ENCODE measurements at places on chromosomes 2 and 18.

DNA sequence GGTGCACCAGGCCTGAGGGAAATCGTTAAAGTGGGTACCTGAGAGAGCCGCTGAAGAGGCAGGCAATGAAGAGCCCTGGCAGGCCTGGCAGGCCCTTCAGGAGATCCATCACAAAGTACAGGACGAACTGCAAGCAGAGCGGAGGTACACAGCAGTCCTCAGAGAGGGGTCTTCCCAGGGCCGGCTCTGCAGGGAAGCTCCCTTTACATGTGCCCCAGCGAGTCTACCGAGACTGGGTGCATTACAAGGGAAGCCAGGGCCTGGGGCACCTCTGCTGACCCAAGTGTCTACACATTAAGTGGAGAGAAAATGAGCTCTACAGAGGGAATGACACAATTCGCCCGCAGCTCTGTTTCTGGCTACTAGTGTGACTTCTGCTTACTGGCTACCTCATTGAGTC, 8.1 kb upstream of the ATRAID start:
- no peak for DNase-seq

GRCh38 chr2:173625315-173625714, 270.6 kb downstream of the CDCA7 start:
- no peak for DNase-seq

- DNase-seq = no peak
Measured at GRCh38 chr2:183227176-183227575, 102.9 kb downstream of the NUP35 start.

GRCh38 chr2:230946429-230947234, 21.6 kb upstream of the GPR55 start:
- no peak for DNase-seq

DNA sequence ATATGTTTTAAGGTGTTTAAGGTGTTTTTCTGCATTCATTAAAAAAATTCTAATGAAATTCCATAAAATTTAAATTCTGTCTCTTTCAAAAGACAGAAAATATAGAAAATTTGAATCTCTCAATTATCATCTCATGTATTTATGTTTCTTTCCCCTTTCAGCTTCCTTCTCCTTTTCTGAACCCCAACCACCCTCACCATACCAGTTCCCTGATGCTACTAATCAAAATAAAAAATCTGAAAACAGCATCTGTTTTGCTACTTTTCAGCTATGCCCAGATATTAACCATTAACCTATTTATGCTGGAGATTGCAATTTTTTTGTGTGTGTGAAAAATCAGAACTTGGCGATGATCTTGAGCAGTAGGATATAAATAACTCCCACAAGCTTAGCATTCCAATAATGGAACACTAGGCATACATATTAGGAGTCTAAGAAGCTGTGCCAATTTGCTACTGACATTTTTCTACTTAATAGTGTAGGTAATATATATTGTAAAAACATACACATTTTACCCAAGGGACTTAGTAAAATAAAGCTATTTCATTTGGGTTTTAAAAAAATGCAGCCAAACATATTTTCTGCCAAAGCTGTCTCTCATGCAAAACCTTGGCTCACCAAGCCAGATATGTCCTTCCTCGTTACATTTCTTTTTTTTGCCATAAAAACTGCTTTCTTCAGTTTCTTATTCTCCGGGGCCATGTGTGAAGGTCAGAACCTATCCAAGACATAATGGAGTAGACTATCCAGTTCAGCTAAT, 32.6 kb upstream of the AGPS start:
- no peak for DNase-seq

DNA sequence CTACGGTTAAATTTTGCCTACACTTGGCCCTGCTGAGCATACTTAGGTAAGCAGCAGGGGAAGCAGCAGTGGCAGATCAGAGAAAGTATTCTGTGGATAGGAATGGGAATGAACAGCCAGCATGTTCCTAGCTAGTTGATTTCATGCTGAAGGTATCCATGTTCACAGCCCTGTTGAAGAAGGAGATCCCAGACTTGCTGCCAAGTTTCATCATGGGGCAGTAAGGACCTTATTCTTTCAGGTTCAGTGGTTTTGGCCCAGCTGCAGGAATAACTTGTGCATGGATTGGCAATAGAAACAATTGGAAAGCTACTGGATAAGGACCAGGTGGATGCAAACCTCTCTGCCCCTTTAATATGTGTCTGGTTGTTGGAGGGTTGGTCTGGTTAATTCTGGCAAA, 98.2 kb upstream of the TMEM178A start:
- DNase-seq = no peak

DNA sequence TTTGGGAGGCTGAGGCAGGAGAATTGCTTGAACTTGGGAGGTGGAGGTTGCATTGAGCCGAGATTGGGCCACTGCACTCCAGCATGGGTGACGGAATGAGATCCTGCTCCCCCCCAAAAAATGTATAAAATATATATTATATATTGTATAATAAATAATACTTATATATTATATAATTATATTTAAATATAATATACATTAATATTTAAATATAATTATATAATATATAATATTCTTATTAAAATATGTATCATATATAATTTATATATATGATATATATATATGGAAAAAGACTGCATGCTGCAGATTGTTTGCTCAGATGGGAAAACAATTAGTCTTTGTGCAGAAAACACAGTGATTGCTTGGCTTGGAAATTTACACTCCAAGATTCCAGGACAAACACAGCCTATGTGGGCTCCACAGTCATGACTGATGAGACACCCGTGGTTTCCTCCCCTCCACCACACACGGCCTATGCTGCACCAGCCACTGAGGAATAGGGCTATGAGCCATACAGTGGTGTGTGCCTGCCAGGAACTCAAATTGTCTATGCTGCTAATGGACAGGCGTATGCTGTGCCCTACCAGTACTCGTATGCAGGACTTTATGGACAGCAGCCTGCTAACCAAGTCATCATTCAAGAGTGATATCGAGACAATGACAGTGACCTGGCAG, 30.0 kb downstream of the PMAIP1 start:
- no peak for DNase-seq

DNA sequence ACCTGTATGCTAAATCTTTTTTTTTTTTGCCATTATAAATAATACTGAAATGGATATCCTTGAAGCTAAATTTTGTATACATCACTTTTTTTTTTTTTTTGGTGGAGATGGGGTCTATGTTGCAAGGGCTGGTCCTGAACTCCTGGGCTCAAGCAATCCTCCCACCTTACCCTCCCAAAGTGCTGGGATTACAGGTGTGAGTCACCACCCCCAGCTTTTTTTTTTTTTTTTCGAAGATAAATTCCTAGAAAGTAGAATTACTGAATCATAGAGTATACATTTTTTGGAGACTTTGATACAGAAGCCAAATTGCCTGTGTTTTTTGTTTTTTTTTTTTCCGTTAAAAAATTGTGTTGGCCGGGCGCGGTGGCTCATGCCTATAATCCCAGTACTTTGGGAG, 51.0 kb upstream of the MCFD2 start:
- no peak for DNase-seq

- DNase-seq = no peak
Measured at GRCh38 chr18:38221476-38222100, 656.0 kb upstream of the CELF4 start.
